Germinal center (tissue), 1 donor: ENCODE measurements at places on chromosomes 5 and 9.

- no peak for DNase-seq
Measured at GRCh38 chr9:33517373-33517772, 6.7 kb upstream of the ANKRD18B start.

- DNase-seq, result no peak
Measured at GRCh38 chr5:115807654-115808052, 8.8 kb downstream of the CDO1 start.

DNA sequence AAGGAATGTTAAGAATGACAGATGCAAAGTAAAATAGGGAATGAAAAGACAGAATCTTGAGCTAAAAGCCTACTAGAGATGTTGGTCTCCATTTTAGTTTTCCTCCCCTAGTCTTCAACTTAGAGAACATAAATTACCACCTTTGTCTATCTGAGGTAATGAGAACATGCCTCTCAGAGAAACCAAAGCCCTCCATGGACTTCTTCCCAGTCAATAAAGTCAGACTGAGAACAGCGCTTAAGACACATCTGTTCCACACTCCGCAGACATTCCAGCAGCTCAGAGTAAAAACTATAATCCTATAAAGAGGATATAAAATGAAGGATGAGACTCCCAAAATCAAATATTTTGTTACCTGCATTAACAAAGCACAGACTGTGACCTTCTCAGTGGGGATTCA lies 79.2 kb downstream of the DPYSL3 start:
- DNase-seq, result no peak

GRCh38 chr5:172113036-172113435 lies 75.0 kb downstream of the STK10 start:
- no peak for DNase-seq

DNA sequence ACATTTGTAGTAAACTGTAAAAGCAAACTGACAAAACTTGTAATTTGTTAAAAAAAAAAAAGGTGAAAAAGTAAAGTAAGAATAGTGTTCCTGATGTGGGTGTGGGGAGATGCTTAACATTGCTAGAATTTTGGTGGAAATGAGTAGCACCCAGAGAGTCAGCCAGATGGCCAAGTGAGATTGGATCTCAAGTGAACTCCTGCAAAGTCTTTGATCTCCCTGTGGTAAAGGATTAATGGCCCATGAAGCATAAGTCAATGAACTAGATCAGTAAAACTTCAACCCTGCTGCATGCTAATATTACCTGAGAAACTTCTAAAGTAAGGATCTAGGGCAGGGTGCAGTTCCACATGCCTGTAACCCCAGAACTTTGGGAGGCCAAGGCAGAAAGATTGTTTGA lies 19.0 kb upstream of the FAM169A start:
- DNase-seq, result no peak

DNA sequence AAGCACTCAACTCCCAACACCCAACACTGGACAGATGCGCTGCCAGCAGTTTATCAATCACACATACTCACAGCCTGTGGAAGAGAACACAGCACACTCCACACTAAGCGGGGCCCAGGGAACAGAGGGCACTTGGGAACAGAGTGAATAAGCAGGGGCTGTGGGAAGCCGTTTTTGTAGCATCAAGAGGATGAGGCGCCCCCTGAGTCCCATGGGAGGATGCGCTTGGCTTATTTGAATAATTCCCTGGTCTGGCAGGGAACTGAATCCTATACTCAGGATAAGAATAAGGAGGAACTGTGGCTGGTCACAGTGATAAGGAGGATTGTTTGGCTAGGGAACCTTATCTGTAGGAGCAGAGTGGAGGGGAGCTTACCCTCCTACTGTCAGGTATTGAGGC lies 96.1 kb upstream of the DNAH5 start:
- no peak for DNase-seq

- DNase-seq, result no peak
Measured at GRCh38 chr9:96599298-96599697, 20.3 kb downstream of the CDC14B start.

GRCh38 chr9:72574156-72574810 lies 52.9 kb downstream of the TMC1 start:
- no peak for DNase-seq

DNA sequence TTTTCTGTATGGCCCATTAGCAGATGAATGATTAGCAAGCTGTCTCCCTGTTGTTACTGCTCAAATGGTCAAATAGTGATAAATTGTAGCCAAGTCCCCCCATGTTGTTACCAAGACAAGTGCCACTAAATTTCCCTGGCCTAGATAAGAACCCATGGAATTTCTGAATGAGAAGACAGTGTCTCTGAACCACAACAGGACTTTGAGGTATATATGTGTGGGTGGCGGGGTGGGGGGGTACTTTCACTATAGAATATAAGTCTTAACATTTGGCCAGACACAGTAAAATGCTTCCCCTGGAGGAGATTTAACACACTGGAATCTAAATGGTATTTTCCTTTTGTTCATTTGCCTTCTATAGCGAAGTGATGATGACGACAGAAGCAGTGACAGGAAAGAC lies 28.7 kb downstream of the XPA start:
- no peak for DNase-seq

GRCh38 chr9:95124582-95125367 lies 192.7 kb downstream of the FANCC start:
- DNase-seq, result no peak

- no peak for DNase-seq
Measured at GRCh38 chr9:21681641-21682040, 120.8 kb upstream of the MTAP start.

DNA sequence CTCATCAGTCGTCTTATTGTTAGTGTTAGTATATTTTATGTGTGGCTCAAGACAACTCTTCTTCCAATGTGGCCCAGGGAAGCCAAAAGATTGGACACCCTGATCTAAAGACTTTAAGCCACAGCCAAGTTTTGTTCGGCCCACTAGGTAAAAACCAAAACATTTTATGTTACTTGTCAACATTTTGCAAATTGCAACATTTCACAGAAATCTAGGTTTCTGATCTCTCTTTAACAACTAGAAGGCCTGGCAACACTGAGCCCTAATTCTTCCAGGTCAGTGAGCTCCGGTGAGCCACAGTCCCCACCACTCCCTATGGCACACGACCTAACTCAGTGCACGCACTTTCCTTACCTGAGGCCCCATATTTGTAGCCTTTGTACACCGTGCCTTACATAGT lies 24.0 kb downstream of the MYO10 start:
- DNase-seq, result no peak

DNA sequence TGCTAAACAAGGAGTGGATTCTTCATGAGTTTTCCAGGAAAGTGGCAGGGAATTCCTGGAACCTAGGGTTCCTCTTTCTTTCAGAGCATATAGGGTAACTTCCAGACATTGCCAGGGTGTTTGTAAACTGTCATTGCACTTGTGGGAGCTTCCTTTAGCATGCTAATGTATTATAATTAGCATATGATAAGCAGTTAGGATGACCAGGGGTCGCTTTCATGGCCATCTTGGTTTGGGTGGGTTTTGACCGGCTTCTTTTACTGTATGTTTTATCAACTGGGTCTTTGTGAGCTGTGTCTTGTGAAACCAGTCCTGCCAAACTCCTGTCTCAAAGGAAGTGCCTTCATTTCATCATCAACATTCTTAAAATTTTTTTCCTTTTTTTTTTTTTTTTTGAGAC lies 11.9 kb upstream of the MELK start:
- DNase-seq, result no peak

DNA sequence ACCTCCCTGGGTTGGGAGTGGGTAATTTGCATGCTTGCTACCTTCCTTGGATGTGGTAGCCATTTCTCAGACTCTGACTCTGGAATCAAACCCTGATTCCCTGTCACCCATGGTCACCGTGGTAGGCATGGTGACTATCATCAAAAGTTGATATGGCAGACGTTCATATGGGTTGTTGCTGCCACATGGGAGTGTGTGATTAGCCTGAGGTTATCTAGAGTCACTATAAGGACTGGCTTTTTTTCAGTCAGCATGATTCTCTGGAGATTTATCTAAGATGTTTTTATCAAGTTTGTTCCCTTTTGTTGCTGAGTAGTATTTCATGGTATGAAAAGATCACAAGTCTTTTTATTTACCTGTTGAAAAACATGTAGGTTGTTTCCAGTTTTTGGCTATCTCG lies 7.0 kb downstream of the RCL1 start:
- no peak for DNase-seq
